ENCODE measurements at places on chromosomes 5 and 9.

DNA sequence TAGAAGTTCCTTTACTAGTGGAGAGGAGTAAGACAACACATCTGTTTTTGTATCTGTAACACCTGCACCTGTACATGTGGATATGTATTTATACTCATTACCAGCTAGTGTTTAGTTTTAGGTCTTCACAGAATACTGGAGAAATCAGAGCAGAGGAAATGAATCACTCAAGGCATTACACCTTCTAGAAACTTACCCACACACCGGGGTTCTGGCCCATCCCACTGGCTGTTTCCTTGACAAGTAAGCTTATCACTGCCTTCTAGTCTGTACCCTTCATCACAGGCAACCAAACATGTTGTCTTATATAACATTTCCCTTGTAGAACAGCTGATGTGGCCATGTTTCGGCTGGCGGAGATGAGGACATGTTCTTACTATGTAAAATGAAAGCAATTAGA is 76.7 kb downstream of the SVEP1 start:
- no peak for DNase-seq

GRCh38 chr5:97209343-97209742 is 26.3 kb upstream of the RIOK2 start:
- no peak for DNase-seq

- DNase-seq = no peak
Observed at GRCh38 chr5:168059131-168059530, 232.3 kb upstream of the WWC1 start.

- DNase-seq = no peak
Observed at GRCh38 chr5:124259017-124259416, 487.4 kb downstream of the ZNF608 start.

DNA sequence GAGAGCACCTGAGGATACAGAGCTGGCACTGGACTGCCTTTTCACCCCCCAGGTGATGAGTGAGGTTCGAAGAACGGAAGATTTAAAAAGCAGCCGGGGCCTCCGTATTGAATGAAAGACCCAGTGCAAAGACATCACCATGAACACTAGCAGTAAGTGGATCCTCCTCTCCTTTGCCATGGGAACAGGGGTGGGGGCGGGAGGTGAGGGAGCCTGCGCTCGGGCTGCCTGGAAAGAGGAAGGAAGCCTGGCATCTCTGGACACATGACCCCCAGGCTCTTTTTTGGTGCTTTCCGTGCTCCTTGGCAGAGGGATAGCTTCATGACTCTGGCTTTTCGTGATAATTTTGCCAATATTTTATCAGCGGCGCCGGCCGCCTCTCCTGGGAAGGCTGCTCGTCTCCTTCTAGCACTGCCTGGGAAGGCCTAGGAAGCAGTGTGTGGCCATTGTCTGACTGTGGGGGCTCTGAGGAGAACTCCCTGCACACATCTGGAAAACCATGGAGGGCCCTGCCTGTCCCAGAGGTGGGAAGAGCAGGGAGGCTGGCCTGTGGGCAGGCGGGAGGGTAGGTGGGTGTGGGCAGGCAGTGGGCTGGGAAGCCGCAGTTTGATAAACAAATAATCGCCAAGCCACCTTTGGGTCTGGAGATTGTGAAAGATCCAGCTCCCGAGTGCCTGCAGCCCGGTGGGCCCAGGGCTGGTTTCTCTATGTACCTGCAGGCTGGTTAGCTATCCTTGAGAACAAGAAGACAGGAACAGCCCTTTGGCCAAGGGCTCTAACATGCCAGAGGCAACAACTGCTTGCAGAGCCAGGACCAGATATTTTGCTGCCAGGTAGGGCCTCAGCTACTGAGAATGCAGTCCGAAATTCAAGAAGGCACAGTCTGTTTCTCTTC is 911 bp downstream of the ABLIM3 start:
- peak; percentile 19 for DNase-seq

GRCh38 chr9:136587145-136587943 is 41.5 kb upstream of the NOTCH1 start:
- DNase-seq = no peak

- DNase-seq = no peak
Observed at GRCh38 chr9:136336156-136336870, 9.0 kb downstream of the GPSM1 start.

GRCh38 chr5:37495210-37495609 is 116.1 kb downstream of the WDR70 start:
- DNase-seq = no peak

DNA sequence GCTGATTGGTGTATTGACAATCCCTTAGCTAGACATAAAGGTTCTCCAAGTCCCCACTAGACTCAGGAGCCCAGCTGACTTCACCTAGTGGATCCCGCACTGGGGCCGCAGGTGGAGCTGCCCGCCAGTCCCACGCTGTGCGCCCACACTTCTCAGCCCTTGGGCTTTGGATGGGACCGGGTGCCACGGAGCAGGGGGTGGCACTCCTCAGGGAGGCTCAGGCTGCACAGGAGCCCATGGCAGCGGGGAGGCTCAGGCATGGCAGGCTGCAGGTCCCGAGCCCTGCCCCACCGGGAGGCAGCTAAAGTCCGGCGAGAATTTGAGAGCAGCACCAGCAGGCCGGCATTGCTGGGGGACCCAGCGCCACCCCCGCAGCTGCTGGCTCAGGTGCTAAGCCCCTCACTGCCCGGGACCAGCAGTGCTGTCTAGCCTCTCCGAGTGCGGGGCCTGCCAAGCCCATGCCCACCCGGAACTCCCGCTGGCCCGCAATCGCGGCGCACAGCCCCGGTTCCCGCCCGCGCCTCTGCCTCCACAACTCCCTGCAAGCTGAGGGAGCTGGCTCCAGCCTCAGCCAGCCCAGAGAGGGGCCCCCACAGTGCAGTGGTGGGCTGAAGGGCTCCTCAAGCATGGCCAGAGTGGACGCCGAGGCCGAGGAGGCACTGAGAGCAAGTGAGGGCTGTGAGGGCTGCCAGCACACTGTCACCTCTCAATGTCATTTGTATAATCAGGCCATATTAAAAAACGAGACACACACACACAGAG is 437.2 kb downstream of the CSNK1G3 start:
- DNase-seq = no peak

DNA sequence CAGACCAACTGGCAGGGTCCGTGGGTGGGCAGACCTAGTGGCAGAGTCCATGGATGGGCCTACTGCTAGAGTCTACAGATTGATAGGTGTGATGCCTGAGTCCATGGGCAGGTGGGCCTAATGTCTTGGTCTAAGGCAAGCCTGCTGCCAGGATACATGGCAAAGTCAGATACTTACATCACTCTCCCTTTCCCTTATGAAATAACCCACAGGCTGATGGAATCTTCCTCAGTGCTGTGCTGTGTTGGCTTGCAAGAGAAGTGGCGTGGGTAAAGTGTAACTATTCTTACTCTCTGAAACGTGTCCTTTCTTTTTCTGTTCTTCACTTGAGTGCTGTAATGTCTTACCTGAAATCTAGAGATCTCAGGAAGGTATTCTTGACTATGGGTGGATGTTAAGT is 67.3 kb upstream of the ADRB2 start:
- DNase-seq = no peak

DNA sequence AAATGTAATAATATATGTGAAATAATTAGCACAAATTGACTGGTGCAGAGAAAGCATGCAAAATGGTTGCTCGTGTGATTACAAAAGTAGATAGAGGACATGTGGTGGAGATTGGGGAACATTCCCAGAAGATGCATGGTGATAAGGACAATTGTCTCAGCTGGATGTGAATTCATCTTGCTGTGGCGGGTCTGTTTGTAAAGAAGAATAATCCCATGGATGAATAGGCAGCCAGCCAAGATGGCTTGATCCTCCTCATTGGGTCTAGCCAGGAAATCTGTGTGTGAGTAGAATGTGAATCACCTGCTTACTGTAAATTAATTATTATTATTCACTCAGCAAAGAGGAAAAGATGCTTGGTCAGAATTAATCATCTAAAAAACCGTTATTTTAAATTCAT is 12.6 kb upstream of the DPYSL3 start:
- no peak for DNase-seq

- DNase-seq = no peak
Observed at GRCh38 chr5:22683050-22683449, 170.1 kb downstream of the CDH12 start.

DNA sequence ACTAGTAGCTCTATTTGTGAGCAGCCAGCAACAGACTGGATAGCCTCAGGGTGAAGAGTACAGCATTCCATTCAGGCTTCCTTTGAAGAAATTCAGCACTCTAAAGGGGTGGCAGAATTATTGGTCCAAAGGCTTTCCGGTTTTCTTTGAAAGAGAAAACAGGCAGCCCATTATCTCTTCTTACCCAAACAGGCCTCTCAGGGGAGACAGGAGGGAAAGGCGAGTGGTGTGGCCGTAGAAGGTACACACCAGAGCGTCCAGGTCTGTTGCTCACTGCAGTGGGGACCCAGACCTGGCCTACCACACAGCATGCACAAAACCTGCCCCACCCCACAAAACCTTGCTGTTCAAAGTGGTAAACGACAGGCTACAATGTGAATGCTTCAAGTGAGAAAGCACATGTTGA is 83.3 kb downstream of the ZNF608 start:
- no peak for DNase-seq

- no peak for DNase-seq
Observed at GRCh38 chr5:132663771-132664695, 6.1 kb downstream of the IL13 start.

GRCh38 chr5:103894882-103895281 is 332.3 kb upstream of the NUDT12 start:
- DNase-seq = peak; percentile 58

- DNase-seq = no peak
Observed at GRCh38 chr5:180193749-180194375, 15.1 kb downstream of the RASGEF1C start.

GRCh38 chr9:132903574-132904492 is 25.1 kb downstream of the SPACA9 start:
- DNase-seq = no peak

DNA sequence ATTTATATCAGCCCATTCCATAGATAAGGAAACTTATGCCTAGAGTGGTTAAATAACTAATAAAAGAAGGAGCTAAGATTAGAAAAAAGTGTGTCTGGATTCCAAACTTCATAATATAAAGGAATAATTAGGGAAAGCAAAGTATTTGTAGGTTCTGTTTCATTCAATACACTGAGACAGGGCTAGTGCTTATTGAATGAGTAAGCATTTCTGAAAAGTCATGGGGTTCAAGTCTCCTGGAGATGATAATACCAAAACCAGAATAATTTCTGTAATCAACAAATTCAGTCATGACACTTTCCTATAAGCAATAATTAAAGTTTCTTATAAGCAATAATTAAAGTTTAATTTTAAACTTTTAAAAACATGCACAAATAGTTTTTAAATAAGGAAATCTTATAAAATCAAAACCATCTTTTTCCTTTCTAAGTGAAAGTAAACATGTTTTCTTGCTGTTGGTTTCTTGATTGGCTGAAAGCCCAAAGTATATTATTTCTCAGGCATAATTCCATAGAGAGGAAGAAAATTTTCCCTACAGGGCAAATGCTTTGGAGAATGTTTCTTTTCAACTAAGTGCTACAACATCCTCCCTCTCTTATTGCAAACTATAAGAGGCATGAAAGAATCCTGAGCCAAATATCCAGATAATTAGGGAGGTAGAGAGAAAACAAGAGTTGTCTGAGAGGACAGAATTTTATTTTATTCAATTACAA is 510.2 kb downstream of the PRELID2 start:
- no peak for DNase-seq

DNA sequence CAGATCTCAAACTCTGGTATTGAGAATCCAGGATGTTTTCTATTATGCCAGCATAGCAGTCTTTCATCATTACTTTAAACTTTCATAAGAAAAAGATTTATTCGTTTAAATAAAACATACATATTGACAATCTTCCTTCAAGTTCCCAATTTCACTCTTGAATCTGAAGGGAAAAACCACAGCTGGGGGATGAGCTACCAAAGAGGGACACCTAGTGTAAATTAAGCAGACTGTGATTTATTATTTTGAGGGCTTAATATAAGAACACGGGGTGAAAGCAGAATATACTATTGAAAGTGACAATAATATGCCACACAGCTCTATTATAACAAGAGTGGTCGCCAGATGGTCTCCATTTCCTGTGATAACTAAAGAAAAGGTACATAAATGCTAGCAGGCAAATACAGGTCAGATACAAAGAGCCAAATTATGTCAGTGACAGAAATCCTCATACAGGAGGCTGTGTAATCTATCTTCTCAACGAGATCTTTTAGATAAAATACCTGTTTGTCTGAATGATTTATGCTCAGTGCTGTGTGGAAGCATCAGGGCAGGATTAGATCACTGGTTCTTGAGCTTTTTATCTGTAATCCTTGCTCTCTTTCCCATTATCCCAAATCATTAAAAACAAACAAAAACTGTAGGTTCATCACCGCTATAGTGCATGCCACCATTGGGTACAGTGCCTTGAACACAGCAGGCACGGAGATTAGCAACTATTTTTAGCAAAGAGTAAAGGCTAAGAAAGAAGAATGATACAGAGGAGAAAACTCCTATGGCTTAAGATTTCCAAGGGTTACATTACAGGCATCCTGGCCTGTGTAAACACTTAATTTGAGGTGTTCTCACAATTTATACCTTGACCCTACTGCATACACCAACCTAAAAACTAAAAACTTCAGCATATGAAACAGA is 116.6 kb downstream of the DROSHA start:
- no peak for DNase-seq

DNA sequence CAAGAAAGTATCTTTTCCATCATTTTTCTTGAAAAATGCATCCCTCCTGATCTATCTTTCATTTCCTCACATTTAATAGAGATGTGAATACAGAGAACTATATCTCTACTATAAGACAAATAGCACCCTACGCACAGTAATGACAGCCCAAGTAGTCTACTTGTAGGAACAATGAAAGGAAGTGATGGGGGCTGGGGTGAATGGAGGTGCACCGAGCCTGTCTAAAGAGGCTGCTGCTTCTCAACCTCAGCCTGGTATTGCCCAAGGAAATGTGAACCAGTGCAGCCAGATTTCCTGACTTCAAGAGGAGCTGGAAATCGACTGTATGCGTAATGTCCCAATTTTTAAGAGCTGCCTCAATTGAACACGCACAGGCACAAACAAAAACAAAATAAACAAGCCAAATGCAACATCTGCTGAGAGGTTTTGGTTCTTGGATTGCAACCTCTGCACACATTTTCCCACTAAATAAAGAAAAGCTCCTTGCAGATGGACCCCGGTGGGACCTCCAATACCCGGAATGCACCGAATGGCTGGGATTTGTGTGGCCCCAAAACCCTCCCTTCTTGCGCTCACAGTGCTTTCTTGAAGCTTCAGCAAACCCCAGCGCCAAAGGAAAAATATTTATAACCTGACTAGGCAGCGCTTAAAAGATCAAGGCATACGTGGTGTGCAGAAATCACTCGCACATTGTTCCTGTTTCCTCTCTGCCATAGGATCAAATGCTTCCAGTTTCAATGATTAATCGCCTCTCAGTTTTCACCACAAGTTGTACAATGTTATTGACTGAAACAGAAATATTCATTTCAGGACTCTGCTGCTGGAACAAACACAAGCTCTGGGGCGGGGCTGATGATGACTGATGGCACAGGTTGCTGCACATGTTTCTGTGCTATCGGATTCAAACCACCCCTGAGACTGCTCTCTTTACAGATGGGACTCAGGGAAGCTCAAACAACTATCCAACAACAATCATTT is 68.3 kb downstream of the KCNIP1 start:
- no peak for DNase-seq

- no peak for DNase-seq
Observed at GRCh38 chr5:145210020-145210419, 625.1 kb downstream of the PRELID2 start.

GRCh38 chr5:133467826-133468463 is 144.4 kb downstream of the FSTL4 start:
- no peak for DNase-seq

Measured in hippocampal formation (tissue), 2 donors.